ENCODE measurements at places on chromosomes 4 and X. TPM values are rescaled to one million over a fixed set of nuclear protein-coding genes. Genes with fewer than 3 reads are reported as not detected.

DNA sequence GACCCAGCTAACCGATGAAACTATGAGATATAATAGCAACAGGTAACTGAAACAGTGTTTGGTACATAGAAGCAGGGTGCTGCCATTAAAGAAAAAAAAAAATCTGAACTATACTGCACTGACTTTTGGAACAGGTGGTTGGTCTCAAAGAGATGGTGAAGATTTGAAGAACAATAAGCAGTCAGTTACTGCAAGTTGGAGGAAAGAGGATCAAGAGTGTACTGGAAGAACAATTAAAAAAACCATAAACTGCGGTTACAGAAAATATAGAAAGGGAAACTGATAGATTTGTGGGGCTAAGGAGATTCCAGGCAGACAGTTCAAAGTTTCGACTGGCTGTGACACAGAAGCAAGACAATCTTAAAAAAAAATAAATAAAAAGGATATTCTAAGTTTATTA is 181.9 kb upstream of the TRAM1L1 start:
- no peaks in the 10 kb centered on the region for H3K36me3 ChIP-seq
- no peak for DNase-seq
- no peak overlapping the region for H3K27ac ChIP-seq
- no peaks in the 10 kb centered on the region for H3K27me3 ChIP-seq
- no peak overlapping the region for H3K4me3 ChIP-seq
- no peaks in the 10 kb centered on the region for H3K4me1 ChIP-seq

GRCh38 chr4:180456928-180457327 is 1786.3 kb upstream of the TENM3 start:
- H3K36me3 ChIP-seq = no peaks in the 10 kb centered on the region
- H3K4me1 ChIP-seq = no peaks in the 10 kb centered on the region
- peak overlapping the region; percentile 61 for H3K27ac ChIP-seq
- no peak overlapping the region for H3K4me3 ChIP-seq

DNA sequence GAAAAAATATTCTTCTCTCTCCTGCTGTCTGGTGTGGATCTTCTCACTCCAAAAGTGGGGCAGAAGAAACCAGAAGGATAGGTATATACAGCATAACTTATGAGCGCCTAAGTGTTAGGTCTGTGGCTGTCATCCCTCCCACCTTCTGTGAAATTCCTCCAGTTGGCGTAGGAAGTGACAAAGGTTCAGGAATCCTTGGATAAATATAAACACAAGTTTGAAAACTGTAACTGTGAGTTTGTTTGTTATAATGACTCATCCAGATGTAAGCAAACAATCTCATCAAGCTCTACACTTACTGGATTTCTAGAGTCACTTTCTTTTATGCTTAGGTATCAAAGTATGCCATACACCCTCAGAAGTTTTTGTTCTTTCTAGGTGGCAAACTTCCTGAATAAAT is 405.2 kb downstream of the FAT4 start:
- no peaks in the 10 kb centered on the region for H3K27me3 ChIP-seq
- H3K27ac ChIP-seq = no peak overlapping the region
- no peak overlapping the region for H3K4me3 ChIP-seq
- DNase-seq = no peak
- H3K36me3 ChIP-seq = no peaks in the 10 kb centered on the region
- H3K4me1 ChIP-seq = no peaks in the 10 kb centered on the region

GRCh38 chr4:139188648-139189416 is 11.8 kb upstream of the ELF2 start:
- no peak for DNase-seq
- H3K4me3 ChIP-seq = no peak overlapping the region
- no peaks in the 10 kb centered on the region for H3K36me3 ChIP-seq

GRCh38 chr4:176584031-176584606 is 208.6 kb downstream of the VEGFC start:
- H3K27ac ChIP-seq = no peak overlapping the region
- DNase-seq = no peak
- no peaks in the 10 kb centered on the region for H3K27me3 ChIP-seq
- peaks cover 3% of the 10 kb centered on the region for H3K36me3 ChIP-seq
- no peak overlapping the region for H3K4me3 ChIP-seq
- no peaks in the 10 kb centered on the region for H3K4me1 ChIP-seq

DNA sequence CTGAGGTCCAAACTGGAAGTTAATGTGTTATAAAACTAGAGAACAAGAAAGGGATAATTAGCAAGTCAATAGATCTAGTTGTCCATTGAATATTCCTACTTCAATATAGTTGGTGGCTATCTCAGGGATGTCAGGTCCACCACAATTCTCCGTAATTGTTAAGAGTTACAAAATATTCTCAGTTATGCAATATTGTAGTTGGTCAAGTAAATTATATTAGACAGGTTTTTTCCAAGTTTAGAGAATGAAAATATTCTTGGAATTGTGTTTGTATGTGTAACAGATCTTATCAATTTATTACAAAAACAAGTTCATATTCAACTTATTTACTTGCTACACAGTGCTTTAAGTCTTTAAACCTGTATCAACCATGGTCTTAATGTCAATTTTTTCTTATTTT is 547.4 kb downstream of the SPRY1 start:
- H3K27ac ChIP-seq = no peak overlapping the region
- DNase-seq = no peak
- no peaks in the 10 kb centered on the region for H3K27me3 ChIP-seq
- no peaks in the 10 kb centered on the region for H3K4me1 ChIP-seq
- H3K4me3 ChIP-seq = no peak overlapping the region

- no peaks in the 10 kb centered on the region for H3K4me1 ChIP-seq
- no peak overlapping the region for H3K4me3 ChIP-seq
- DNase-seq = no peak
- no peaks in the 10 kb centered on the region for H3K36me3 ChIP-seq
Observed at GRCh38 chr4:47664051-47664826, 173.6 kb downstream of the CORIN start.

GRCh38 chr4:38062776-38063097 is 102.5 kb downstream of the PTTG2 start:
- no peak overlapping the region for H3K4me3 ChIP-seq
- no peaks in the 10 kb centered on the region for H3K4me1 ChIP-seq
- H3K36me3 ChIP-seq = no peaks in the 10 kb centered on the region
- no peaks in the 10 kb centered on the region for H3K27me3 ChIP-seq

DNA sequence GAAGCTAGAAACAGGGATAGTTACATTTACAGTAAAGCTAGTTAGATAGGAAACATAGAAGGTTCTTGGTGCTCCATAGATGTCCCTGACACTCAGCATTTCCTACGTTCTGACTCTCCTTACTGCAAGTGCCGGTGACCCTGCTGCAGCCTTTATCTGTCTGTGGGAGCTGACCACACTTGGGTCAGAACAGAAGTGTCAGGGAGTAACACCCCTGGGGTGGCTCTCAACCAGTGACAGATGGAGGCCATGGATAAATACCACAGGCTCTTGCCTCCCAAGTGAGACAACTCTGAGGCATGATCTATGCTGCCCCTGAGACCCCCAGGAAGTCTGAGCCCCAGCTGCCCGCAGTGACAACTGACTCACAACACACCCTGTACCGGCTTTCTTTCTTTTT is 69.8 kb downstream of the ANXA3 start:
- no peaks in the 10 kb centered on the region for H3K36me3 ChIP-seq
- DNase-seq = no peak
- H3K27me3 ChIP-seq = no peaks in the 10 kb centered on the region
- H3K4me3 ChIP-seq = no peak overlapping the region
- no peaks in the 10 kb centered on the region for H3K4me1 ChIP-seq

DNA sequence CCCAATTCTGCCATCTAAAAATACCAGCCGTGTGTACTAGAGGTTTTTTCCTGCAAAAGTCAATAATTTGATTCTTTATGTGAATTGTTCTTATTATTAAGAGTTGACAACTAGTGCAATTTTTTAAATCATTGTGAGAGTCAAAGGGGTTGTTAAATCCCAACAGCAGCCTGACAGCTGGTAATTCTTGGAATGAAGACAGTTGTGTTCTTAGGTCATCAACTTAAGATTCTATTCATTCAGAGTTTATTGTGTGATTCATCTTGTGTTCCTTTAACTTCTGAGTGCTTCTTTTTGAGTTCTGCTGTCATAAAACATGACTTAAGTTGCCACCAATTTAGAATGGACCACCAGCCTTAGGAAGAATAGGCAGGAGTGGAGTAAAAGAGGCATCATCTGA is 329.0 kb downstream of the NAF1 start:
- no peaks in the 10 kb centered on the region for H3K4me1 ChIP-seq
- no peak overlapping the region for H3K4me3 ChIP-seq
- H3K27ac ChIP-seq = no peak overlapping the region
- DNase-seq = no peak
- no peaks in the 10 kb centered on the region for H3K36me3 ChIP-seq

DNA sequence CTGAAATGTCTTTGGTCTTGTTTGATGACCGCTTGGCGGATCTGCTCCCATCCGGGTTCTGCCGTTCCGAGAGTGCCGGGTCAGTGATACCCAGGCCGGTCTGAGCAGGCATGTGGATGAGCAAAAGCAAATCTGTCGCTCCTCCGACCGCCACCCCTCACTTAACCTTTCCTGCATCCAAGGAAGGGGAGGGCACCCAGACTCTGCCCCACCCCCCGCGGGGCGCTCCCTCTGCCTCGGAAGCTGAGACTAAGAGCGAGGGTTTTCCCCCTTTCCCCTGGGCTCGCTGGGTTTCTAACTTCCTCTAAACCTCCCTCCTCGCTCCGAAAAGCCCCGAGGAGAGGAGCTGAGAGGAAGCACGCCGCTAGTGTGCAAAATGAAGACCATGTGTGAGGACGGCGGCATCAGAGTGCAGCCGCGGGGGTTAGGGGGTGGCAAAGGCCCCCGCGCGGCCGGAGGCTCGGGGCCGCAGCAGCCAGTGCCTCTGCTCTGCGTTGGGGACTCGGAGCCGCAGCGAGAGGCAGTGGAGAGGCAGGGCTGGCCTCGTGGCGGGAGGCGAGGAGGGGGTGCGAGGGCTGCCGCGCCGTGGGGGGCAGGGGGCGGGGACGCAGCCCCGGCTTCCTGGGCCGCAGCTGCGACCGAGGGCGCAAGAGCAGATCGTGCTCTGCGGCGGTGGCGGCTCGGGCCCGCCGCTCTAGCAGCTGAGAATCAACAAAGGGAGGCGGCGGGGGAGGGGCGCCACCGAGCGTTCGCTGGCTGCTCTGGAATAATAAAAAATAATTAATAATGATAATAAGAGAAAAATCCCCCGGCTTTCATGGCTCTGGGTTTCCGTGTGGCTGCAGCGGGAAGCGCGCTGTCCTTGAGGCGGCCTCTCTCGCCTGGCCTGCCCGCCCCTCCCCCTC is 55.8 kb upstream of the BCOR start:
- peaks cover 99% of the 10 kb centered on the region for H3K27me3 ChIP-seq
- DNase-seq = no peak
- no peaks in the 10 kb centered on the region for H3K4me1 ChIP-seq

DNA sequence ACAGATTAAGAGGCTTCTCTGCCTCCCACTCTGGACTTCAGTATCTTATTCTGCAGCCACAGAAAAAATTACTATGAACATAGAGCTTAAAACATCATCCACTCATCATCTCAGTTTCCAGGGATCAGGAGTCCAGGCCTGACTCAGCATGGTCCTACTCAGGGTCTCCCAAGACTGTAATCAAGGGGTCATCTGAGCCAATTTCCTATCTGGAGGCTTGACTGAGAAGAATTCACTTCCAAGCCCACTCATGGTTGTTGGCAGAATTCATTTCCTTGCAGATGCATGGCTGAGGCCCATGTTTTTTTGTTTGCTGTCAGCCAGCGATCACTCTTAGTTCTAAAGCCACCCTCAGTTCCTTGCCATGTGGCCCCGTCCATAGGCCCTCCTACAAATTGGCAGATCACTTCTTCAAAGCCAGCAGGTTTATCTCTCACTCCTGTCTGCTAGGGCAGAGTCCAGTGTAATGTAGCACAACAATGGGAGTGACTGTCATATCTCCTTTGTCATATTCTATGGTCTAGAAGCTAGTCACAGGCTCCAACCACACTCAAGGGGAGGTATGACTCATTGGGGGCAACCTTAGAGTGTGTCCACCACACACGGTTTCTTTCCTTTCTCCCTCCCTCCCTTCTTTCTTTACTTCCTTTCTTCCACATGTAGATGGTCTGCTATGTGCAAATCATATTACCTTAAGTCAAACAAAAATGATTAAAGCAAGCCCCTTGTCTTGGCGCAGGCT is 251.6 kb downstream of the QDPR start:
- H3K4me1 ChIP-seq = no peaks in the 10 kb centered on the region
- no peaks in the 10 kb centered on the region for H3K36me3 ChIP-seq
- H3K27ac ChIP-seq = no peak overlapping the region
- no peak overlapping the region for H3K4me3 ChIP-seq
- no peaks in the 10 kb centered on the region for H3K27me3 ChIP-seq

DNA sequence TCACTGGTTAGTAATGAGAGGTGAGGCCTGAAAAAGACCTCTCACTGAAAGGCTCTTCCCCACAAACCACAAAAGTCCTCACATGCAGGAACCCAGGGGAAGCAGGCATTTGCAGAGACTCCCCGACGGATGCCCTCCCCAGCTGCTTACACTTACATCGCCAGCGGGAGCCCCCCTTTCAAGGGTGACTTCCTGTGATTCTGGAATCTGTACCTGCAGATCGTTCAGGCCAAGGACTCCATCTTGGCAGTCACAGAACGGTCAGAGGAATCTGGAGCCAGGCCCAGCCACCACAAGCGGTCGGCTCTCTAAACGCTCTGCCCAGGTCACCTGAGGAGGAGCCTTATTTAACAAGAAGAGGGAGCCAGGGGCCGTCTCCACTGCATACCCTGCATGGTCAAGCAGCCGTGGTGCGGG is 71.3 kb upstream of the STS start:
- H3K4me3 ChIP-seq = no peak overlapping the region
- H3K4me1 ChIP-seq = no peaks in the 10 kb centered on the region
- no peaks in the 10 kb centered on the region for H3K36me3 ChIP-seq
- H3K27me3 ChIP-seq = no peaks in the 10 kb centered on the region
- no peak overlapping the region for H3K27ac ChIP-seq

- H3K4me1 ChIP-seq = no peaks in the 10 kb centered on the region
- no peak overlapping the region for H3K27ac ChIP-seq
- no peaks in the 10 kb centered on the region for H3K27me3 ChIP-seq
- no peak for DNase-seq
- no peak overlapping the region for H3K4me3 ChIP-seq
Observed at GRCh38 chr4:35772291-35772690, 472.0 kb downstream of the ARAP2 start.

Gene NPNT
- 11.1 TPM for total RNA-seq

Gene ITM2A
- total RNA-seq = 81.2 TPM

Gene PDCL2
- not detected for total RNA-seq

Gene CXCL5
- not detected for total RNA-seq

Gene PCDH7
- 14.4 TPM for total RNA-seq

Gene CTAG1B
- total RNA-seq = not detected

Gene DDX53
- not detected for total RNA-seq

Gene ZNF630
- 2.2 TPM for total RNA-seq

Gene RNF4
- 52.7 TPM for total RNA-seq

Gene SH3RF1
- total RNA-seq = 20.2 TPM

Gene PPARGC1A
- total RNA-seq = 7.9 TPM

All from breast epithelium (tissue), 4 donors.